ENCODE measurements at places on chromosomes 5 and 9.

DNA sequence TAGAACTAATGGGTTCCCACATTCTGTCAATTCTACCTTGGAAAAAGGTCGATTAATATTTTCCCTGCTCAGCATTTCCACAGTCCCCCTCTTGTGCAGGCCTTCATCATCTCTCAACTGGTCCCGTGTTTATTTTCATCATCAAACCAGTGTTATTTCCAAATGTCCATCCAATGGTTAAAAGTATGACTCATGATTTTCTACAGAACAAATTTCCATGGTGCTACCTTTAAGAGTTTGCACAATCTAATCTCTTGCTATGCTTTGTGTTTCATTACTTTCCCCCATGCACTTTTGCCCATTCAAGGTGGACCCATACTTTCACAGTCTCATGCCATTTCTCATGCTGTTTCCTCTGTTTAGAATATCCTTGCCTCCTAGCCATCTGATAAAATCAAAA is 143.7 kb downstream of the CCDC192 start:
- DNase-seq = no peak

GRCh38 chr5:171845857-171846256 is 60.2 kb downstream of the SMIM23 start:
- DNase-seq = no peak

GRCh38 chr5:171236651-171237050 is 72.4 kb upstream of the TLX3 start:
- no peak for DNase-seq

- DNase-seq = no peak
These were observed 49.7 kb upstream of the PLEKHG4B start for GRCh38 chr5:42250-42649.

DNA sequence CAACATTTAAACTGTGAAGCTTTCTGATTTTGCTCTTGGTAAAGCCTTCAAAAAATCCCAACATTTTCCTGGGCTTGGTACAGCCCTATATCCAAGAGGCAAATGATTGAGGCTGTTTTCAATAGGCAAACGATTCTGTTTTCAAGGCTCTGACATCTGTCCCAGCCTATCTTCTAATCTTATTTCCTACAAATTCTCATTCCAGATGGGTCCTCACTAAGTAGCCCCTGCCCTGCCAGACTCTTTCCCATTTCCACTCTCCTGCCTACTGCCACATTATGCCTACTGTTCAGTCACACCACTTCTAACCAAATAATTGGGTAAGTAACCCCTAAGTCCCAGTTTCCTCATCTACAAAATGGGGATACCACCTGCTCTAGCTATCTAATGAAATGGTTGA is 3.5 kb downstream of the GBA2 start:
- no peak for DNase-seq

GRCh38 chr9:128798896-128799295 is 11.8 kb downstream of the TBC1D13 start:
- DNase-seq = no peak

GRCh38 chr5:75701856-75702255 is 15.4 kb downstream of the POC5 start:
- DNase-seq = no peak

DNA sequence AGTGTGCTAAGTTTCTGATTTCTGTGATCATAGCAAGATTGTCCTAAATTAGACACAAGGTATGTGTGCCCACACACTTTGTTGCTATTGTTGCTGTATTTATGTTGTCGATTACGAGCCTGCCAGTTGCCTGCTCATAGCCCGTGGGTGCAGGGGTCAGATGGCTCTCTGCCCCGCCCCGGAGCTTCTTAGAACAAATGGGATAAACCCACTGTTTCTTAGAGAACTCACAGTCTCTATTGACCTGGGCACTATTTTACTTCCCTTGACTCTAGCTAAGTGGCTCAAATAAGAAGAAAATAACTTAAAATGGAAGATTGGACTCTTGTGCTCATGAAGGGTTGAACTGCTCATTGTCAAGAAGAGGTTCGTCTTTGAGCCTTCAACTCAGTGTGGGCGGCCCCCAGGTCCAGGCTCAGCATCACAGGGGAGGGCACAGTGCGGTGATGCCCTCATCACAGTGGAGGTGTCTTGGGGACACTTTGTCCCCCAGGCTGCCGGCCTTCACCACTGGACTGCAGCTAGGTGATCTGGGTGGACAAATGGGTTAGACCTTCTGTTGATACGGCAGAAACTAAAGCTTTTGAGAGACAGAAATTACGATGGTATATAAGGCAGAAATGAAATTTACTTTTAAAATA is 155.5 kb downstream of the TENT4A start:
- DNase-seq = no peak

DNA sequence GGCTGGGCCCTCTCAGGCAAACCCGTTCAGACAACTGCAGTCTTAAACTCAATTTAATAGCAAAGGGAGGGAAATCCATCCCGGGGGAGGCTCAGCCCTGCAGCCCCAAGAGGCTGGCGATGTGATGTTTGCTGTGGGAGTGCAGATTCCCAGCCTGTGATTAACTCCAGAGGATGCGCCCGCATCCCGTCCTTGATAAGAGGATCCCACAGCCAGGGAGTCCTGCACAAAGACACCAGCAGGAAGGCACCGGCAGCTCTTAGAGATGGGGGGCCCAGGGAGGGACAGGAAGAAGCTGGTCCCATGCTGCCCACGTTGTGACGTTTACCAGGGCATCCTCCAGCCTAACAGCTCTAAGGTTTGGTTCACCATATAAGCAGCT is 64.7 kb downstream of the MRPL36 start:
- no peak for DNase-seq

GRCh38 chr9:133576875-133577736 is 32.1 kb downstream of the FAM163B start:
- no peak for DNase-seq

GRCh38 chr5:96329886-96330529 is 103.0 kb downstream of the PCSK1 start:
- no peak for DNase-seq

DNA sequence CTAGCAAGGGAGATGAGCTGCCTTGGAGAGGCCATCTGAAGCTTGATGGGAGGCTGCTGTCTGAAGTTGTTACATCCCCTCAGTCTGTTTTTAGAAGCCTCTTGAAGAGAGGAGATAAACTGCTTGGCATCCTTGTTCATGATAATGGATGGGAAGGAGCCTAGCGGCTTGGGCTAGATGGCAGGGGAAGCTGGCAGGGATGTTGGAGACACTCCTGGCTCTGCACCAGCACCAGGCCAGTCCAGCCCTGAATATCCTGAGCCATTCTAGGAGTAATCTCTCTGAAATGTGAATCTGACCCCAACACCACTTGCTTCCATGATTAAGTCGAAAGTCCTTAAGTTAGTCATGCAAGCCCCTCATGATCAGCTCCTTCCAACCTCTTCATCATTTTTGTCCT is 310.5 kb downstream of the NSG2 start:
- no peak for DNase-seq

- no peak for DNase-seq
These were observed 3.9 kb downstream of the AMACR start for GRCh38 chr5:34003941-34004340.

DNA sequence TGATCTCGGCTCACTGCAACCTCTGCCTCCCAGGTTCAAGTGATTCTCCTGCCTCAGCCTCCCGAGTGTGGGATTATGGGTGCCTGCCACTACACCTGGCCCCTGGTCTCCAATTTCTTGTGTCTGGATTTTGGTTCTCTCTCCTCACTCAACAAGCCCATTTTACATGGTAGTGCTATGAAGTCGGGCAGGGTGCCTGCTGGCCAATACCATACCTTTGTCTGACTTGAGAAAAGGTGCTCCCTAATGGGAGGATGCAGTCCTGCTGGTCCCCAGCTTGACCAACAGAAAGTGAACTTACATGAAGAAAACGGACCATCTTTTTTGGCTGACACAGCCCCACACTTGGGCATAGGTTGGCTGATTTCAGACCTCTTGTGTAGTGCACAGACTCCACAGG is 21.6 kb upstream of the PTGS1 start:
- no peak for DNase-seq

- DNase-seq = no peak
These were observed 377.6 kb downstream of the DNAH5 start for GRCh38 chr5:13566871-13567339.

Measured in stimulated activated CD8-positive, alpha-beta memory T cell treated with anti-CD3 and anti-CD28 coated beads, Interleukin-15, amount 100 ng/mL, for 48 hours (primary cell).